ENCODE measurements at places on chromosomes 13 and 19.

GRCh38 chr13:44131069-44131614 is 242.5 kb upstream of the SERP2 start:
- no peak for DNase-seq

DNA sequence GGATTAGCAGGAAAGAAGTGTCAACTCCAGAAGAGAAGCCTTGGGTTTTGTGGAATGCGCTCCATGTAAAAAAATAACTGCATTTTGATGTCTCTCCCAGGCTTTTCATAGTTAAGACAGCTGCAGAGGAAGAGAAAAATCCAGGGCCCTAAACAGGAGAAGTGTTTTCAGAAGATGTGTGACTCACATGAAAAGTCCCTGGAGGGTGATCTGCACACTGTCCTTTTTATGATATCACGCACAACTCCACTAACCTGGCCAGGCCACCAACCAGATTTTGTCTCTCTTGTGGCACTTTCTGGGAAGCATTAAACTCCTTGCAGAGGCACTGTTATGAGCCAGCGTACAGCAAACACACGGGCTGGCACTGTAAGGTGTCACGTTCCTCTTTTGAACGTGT is 267.3 kb downstream of the FGF9 start:
- no peak for DNase-seq

DNA sequence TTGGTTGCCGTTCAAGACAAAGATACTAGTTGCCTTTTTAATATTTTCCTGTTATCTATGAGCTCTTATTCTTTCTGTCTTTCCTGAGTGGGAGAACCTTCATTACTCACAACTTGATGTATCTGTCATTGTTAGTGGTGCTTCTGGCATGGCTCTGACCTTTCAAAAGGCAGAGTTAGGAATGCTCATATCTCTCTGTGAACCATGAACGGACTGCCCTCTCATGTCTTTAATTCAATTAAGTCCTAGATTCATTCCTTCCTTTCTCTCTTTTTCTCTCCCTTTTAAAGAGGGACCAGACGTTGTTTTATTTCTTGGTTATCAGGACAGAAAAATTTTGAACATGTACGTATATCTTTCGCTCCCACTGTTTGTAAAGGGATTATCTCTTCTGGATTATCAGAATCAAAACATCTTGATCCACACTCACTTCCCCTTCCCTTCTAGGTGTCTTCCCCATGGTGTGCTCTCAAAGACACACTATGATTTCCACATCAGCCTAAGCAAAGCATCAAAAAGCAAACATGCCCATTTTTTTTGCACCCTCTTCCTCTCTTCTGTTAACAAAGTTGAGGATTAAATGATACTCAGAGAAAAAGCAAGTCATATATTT is 90.3 kb downstream of the LRCH1 start:
- DNase-seq: no peak

DNA sequence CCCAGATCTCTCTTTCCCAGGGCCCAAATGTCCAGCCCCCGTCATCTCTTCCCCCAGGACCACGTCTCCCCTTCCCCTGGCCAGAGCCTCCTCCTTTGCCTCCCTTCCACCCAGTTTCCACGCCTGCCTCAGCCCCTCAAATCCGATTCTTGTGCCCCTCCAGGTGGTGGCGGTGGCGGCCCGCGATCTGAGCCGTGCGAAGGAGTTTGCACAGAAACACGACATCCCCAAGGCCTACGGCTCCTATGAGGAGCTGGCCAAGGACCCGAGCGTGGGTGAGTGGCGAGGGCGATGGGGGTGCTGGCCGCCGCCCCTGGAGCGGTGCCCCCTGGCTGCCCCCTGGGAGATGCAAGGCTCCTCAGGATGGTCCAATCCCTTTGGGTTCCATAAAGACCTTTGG is 1.3 kb downstream of the DHDH start:
- no peak for DNase-seq

DNA sequence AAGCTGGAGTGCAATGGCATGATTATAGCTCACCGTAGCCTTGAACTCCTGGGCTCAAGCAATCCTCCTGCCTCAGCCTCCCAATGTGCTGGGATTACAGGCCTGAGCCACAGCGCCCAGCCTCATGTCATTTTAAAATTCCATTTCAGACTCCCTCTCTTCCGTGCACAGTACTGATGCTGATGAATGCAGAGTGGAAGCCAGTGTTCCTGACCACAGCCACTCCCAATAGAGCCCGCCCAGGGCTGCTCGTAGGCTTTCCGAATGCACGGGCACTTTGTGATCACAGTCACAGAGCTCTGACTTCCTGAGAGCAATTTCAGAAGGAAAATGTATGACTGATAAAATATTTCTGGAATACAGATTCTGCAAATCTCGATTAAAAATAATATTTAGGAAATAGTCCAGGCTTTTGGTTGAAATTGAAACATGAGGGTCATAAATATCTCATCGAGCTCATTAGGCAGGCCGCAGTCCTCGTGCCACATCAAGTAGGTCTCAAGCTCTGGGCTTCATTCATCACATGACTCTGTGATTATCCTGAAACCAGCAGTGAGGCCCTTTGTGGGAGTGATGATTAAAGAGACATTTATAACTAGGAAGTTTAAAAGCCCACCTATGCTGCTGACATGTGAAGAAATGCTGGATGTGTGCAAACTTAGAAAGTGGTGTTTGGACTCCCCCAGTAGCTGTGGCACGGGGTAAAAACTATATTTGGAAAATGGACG is 38.9 kb upstream of the AMER2 start:
- no peak for DNase-seq

GRCh38 chr13:91805605-91806004 is 407.2 kb downstream of the GPC5 start:
- no peak for DNase-seq

GRCh38 chr13:103299079-103299478 is 232.9 kb upstream of the SLC10A2 start:
- no peak for DNase-seq

All from suppressor macrophage treated with lipopolysaccharide for 1 hour (primary cell).